ENCODE measurements at places on chromosomes 12 and 14.

DNA sequence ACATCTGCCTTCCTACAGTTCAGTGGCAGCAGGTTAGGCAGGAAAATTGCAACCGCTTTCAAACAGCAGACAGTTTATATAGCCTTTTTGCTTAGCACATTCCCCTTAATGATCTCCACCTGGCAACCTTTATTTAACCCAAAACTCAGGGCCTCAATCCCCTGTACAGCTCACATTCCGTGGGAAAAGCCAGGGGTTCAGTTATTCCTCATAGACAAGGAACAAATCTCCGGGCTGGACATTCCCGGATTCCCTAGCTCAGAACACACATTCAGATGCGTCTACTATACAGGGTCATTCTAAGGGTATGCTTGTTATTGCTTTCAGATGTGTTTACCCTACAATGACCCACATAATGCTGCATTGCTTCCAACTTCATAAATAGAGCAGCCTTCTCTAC, 73.8 kb upstream of the DCN start:
- ATAC-seq, result no peak

DNA sequence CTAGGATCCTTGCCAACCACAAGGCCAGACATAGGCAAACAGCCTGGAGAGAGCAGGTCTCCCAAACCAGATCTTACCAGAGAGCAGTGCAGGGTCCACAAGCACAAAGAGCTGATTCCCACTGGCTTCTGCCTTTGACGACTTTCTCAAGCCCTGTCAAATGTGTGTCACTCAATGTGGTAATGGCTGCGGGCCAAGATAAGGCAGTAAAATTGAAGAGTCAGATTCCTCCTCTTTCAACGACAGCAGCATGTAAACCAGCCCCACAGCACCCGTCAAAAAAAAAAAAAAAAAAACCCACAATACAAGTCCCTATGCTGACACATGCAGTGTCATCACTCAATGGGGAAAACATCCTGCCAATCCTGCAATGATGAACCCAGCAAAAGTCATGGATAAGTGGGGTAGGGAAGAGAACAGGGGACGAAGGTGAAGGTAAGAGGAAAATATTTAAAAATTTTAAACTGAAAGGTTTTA, at the start of gene STON2:
Gene STON2 (minus strand): TSS at position 123 of the 477 bp plus-strand sequence. CDS start 1,942 bp downstream, outside the sequence.
- peak; percentile 39 for ATAC-seq

GRCh38 chr12:120692524-120693033, 5.6 kb downstream of the MLEC start:
- ATAC-seq, result no peak

DNA sequence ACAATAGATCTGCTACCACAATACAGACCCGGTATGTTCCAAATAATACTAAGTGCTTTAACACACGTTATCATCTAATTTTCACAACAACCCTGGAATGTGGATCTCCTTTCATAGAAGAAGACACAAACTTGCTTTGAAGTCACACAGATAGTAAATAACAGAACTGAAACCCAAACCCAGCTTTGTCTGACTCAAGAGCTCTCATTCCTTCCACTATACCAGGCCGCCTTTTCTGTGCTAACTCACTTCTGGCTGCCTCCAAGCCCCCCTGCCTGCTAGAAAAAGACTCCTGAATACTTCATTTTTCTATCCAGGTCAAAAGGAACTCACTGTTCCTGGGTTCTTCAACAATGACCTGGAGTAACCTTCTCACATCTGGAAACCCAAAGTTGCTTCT, 37.8 kb downstream of the PRPF40B start:
- ATAC-seq, result peak; percentile 79

- ATAC-seq, result no peak
These were observed 47.2 kb downstream of the PEBP1 start for GRCh38 chr12:118183155-118183554.
